Jurkat, Clone E6-1 (cell line): ENCODE measurements at places on chromosomes 6 and 20.

GRCh38 chr6:157513004-157513603, 132.1 kb downstream of the ZDHHC14 start:
- no peak for DNase-seq

DNA sequence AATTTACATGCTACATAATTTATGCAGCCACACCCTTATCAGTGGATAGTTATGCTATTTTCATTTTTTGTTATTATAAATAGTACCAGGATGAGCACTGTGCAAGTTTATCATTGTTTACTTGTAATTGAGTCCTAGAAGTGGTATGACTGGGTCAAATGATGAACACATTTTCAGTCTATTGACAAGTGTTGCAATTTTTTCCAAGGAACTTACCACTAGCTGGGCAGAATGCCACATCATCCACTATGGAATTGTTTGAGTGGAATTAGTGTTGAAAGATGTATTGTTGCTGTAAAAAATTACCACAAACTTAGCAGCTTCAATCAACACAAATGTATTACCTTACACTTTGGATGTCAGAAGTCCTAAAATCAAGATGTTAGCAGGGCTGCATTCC, 38.1 kb upstream of the OPN5 start:
- DNase-seq: no peak

DNA sequence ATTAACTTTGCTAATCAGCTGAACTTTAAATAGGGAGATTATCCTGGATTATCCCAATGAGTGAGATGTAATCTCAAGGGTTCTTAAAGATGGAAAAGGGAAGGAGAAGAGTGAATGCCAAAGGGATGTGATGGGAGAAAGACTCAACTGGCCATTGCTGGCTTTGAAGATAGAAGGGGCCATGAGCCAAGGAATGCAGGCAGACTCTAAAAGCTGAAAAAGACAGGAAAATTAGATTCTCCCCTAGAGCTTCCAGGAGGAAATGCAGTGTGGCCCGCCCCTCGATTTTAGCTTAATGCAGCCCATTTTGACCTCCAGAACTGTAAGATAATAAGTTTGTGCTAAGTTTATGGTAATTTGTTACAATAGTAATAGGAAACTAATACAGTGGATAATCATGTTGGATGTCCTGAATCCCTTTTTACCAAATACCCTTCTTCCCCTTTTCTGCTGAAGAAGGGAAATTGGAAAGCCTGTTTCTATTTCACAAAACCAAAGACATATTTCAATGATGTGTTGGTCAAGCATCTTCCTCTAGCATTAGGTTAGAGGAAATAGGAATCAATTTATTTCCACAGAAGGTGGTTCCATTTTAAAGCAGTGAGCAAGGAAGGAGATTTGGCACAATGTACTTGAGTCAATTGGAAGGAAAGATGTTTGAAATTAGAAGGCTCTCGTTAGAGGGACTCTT, 3.3 kb upstream of the HDDC2 start:
- no peak for DNase-seq

DNA sequence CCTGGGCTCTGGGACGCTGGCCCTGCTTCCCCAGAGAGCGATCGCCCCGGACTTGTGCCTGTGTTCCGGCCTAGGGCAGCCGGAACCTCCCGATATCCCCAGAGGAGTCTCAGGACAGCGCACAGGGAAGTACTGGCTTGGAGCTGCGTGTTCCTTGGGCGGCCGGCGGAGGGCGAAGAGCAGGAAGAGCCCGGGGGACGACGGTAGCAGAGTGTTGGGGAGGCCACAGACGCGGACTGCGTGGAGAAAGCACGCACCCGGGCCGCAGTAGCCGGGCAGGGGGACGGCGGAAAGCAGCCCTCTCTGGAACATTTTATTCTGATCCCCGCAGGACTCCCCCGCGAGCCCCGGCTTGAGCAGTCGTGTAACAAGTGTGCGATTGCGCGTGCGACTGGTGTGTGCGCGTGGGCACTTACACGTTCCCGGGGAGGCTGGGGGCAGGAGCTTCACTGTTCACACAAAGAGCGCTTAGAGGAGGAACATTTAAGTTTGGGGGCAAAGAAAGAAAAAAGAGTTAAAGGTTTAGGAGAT, 36.1 kb downstream of the NCR2 start:
- DNase-seq: no peak

GRCh38 chr6:12327988-12328387, 37.8 kb downstream of the EDN1 start:
- DNase-seq: no peak

DNA sequence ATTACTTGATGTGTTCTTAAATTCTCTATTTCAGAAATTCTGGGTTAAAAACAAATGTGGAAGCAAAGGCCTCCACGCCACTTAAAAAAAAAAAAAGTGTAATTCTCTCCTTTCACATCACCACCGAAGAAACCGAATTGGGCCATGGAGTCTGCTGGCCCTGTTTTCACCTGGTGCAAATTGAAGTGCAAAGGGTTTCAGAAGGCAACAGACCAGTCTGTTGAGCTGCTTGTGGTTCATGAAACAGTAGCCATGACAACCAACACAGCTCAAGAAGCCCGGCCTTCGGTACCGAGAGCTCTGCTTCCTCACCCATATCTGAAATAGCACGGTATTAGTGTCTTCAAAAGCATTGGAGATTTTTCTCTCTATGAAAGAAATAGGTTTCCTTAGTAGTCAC, 63.1 kb downstream of the GMPR start:
- DNase-seq: no peak

- DNase-seq: no peak
Observed at GRCh38 chr20:34746674-34747073, 42.5 kb downstream of the TP53INP2 start.

DNA sequence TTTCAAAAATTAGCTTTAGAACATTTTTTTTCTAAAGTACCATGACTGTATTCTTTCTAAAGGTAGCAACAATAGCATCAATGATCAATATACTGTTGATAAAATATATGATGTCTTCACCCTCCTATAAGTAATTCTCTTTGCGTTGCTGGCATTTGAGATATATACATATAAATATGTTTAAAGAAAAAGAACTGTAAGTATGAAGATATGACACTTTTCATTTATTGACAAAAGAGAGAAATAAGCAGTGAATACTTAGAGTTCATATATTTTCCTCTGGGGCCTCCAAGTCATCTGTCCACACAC, 49.4 kb upstream of the SCGN start:
- no peak for DNase-seq
